Stimulated activated CD4-positive, alpha-beta T cell treated with anti-CD3 and anti-CD28 coated beads, Interleukin-15, amount 100 ng/mL, for 1 hour (primary cell): ENCODE measurements at places on chromosomes 1 and 21.

- no peak for DNase-seq
These were observed 105.2 kb downstream of the LAMC2 start for GRCh38 chr1:183291216-183291762.

DNA sequence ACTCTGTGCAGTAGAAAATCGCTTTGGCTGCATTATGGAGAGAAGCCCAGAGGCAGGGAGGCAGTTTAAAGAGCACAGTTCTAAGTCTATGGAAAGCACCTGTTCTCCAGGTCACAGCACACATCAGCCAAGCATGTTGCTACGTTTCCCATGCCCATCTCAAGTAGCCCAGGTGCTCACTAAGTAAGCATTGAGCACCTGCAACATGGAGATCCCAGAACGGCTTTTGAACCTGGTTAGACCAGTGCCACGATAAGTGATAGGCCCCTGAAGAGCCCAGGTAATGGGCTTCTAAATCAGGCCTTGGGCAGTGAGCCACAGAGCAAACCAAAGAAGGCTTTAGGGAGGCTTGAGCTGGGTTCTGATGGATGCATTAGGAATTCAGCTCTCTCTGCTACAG lies 186.2 kb downstream of the C1orf94 start:
- DNase-seq = no peak

DNA sequence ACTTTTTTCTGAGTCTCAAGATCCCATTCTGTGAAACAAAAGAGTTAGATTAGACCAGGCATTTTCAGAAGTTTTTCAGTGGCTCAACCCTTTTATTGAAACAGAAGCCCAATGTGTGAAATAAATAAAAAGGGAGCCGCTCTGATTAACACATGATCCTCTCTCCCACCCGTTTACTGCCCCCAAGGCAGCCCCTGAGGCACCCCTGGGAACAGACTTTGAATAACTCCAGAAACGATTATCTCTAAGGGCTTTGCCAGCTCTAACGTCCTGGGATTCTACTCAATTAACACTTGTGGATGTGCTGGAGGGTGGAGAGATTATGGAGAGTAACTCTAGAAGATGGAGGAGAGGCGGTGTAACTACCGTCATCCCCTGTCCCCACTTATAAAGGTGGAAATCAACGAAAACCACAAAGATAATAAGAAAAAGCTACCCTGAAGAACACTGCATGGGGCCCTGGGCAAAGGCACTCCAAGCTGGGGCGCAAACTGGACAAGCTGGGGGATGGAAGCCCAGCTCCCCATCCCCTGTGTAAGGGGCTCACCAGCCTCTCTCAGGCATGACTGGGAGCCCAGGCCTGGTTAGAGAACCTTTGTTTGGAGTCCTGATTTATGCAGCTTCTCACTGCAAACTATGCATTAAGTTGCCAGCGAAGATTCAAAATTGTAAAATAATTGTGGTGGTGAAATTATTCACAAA lies 39.0 kb upstream of the GRIK3 start:
- no peak for DNase-seq

GRCh38 chr1:201250326-201251011 lies 32.8 kb upstream of the PKP1 start:
- no peak for DNase-seq

DNA sequence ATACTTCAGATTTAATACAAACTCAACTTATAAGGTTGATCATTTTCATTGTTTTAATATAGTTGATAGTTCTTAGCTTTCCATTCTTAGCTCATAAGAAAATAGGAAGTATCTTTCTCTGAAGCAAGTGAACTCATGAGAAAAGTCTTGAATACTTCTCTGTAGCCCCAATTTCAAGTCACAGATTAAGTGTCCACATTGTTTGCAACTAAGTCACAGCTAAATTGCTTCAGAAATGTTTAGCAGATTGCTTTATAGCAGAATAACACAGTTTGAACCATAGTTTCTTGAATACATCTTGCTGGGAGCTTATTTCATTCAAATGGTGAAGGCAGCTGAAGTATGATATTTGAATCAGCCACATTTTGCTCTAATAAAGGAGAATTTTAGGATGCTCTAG lies 10.6 kb upstream of the PKN2 start:
- no peak for DNase-seq

GRCh38 chr21:41600116-41600515 lies 92.2 kb upstream of the TMPRSS2 start:
- no peak for DNase-seq

GRCh38 chr1:237154157-237154556 lies 112.2 kb downstream of the RYR2 start:
- no peak for DNase-seq

DNA sequence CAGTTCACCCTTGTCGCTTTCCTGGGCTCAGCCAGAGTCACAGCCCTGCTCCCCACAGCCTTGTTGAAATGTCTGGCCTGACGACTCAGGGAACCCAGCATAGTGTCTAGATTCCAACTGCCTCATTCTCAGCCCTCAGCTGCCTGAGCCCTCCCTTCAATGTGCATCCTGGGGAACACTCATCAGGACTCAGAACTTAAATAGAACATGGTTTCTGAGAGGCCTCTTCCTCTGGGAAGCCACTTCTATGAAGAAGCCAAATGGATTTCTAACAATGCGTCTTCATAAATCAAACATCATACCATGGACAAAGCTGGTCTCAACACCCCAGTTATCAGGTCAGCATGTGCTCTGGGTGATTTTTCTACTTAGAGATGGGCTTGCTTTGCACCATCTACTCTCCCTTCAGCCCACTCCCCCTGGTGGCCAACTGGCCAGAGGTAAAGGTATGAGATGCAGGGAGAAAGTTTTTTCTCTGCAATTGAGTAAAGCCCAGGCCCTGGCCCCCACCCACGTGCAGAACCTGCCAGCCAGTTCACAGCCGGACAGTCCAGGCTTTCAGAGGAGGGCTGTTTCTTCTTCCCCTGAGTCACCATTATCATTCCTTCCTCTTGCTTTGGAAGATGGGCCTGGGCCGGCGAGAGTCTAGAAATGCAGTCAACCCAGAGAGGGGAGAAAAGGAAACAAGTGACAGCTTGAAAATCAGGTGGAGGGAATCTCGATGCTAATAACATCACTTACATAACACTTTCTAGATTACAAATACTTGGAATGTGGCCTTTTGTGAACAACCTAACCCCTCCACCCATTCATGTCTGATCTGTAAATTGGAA lies 32.1 kb downstream of the CD244 start:
- peak; percentile 57 for DNase-seq

DNA sequence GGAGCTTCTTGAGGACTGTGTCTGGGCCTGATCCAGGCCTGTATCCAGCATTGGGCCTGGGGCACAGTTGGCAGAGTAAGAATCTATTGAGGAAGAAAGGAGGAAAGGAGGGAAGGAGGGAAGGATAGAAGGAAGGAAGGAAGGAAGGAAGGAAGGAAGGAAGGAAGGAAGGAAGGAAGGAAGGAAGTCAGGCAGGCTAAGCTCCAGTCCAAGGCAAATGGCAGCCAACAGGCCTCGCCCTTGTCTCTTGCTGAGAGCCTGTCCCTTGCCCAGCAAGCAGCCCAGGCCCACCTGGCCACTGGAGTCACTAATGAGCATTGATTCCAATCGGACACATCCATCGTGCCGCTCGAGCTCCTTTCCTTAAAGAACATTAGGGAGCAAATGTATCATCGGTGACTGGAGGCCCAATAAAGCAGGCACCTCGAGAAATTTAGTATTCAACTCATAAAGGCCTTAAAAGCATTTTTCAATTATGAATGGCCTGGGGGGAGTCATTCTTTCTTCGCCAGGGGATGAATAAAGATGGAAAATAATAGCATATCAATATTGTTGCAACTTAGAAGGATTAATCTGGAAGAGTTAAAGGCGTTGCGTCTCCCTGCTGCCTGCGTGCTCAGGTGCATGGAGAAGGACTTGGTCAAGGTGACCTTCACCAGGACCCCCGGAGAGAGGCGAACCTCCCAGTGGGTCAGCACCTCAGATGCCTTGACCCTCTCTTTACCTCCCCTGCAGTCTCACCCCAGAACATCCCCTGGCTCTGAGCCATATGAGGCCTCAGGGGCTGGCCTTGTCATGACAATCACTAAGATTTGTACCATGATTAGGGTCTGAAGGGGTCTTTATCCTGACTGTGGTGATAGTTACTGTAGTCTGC lies 144.5 kb upstream of the RUNX3 start:
- no peak for DNase-seq

GRCh38 chr1:240074422-240074821 lies 17.3 kb upstream of the FMN2 start:
- no peak for DNase-seq

GRCh38 chr1:164583196-164583595 lies 24.2 kb downstream of the PBX1 start:
- no peak for DNase-seq

DNA sequence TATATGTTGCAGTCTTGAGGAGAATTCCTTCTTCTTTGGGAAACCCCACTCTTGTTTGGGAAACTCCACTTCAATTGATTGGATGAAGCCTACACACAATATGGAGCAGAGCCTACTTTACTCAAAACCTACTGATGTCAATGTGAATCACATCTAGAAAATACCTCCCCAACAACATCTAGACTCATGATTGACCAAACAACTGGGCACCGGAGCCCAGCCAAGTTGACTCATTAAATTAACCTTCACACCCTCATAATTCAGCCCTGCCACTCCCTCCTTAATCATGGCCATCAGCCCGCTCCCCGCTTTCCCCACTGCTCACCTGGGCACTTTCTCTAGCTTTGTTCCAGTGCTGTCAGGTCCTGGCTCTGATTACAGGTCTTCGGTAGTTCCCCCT lies 208.1 kb upstream of the MAP1LC3C start:
- no peak for DNase-seq

DNA sequence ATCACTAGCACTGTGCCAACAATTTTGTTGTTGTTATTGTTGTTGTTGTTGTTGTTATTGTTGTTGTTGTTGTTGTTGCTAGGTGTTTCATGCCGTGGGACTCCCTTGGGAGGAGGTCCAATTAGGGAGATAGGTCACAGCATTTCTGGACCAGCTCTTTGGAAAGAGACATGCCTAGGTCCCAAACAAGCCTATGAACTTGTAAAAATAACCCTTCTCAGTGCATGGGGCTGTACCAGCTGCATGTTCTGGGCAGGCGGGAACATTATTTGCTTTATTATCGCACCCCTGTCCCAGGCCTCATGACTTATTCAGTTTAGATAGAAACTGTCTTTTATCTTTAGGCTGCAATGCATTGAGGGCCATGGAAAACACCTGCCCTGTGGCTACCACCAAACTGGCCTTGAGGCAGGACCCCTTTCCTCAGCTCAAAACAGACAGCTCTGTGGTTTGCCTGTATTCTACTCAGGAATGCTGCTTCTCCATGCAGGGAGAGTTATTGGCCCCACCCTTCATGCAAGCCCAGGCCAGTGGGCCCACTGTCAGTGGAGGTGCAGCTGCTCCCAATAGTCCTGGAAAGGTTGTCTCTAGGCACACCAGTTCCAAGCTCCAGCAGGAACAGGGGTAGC lies 386.5 kb upstream of the BRINP3 start:
- no peak for DNase-seq

- DNase-seq = no peak
These were observed 31.2 kb upstream of the COL6A2 start for GRCh38 chr21:46066591-46067331.

DNA sequence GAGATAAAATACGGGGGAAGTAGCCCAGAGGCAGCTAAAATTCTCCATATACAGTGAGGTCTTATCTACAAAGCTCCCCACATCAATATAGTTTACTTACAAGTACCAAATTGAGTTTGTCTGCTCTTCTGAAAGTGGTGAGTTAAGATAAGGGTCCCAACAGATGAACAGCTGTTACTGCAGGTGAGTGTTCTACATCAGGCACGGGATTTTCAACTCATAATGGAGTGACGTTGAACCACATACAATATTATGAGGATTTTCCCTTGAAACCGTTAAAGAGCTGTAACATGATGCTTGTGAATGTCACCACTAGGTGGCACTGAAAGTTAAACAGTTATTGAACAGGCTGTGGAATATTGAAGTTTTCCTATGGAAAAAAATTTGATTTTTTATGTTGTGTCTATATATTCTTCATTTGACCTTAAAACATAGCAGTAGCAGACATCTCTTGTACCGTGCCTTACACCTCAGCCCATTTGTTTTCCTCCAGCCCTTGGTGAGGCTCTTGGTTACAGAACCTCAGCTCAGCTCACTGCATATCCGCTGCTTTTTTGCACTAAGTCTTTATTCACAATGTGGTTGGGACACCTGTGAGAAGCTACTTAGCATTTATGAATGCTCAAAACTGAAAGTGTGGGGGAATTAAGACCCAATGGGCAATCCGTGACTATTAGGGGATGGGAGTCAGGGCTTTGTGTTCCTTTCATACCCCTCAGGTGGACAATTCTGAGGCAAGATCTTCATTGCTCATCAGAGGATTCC lies 23.2 kb downstream of the CD1D start:
- DNase-seq = no peak

DNA sequence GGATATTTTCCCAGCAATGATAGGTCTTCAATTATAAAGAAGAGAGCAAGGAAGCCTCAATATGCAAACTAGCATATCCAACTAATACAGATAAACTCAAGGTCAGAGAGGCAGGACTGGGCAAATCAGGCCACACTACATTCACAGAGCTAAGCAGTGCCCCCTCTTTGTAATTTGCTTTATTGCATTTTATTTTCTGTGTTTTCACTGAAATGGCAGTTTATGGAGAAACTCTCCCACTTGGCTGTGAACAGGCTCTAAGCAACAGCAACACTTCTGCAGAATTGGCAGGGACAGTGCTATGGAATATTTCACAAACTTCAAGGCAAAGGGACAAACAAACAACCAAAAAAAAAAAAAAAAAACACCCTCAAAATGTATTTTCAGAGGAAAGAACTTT lies 93.4 kb upstream of the SOD1 start:
- DNase-seq = no peak

GRCh38 chr1:9687874-9688582 lies 36.5 kb downstream of the PIK3CD start:
- no peak for DNase-seq

DNA sequence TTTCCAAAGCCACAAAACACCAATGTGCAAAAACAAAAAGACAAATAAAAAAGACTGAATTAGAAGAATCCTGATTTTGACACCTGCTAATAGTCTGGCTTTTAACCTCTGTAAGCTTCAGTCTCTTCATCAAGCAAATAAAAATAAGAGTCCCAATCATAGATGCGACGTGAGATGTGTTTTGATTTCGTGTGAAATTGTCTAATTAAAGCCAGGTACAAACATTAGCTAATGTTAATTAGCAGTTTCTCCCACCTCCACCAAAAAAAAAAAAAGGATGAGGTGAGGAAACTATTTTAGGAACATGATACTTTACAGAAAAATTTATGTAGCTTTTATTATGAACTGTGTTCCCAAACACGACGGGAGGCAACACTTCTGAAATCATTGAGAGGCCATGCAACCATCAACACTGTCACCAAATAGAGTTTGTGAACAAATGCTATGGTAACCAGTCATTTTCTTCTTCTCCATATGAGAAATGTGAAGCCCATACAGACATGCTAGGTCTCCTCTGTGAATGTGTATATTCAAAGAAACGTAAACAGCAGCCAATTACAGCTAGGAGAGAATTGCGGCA lies 6.7 kb upstream of the EVI5 start:
- DNase-seq = no peak

GRCh38 chr1:169692756-169693460 lies 18.5 kb downstream of the SELL start:
- DNase-seq = no peak
